ENCODE measurements at places on chromosomes 3 and 15. TPM values are rescaled to one million over a fixed set of nuclear protein-coding genes. Genes with fewer than 3 reads are reported as not detected.

Gene MAP1A
- total RNA-seq, result 8.7 TPM

Gene RTP1
- total RNA-seq, result not detected

Gene RYR3
- not detected for total RNA-seq

Gene PLA2G4D
- total RNA-seq, result not detected

Gene HGD
- 0.96 TPM for total RNA-seq

Gene C3orf80
- 0.15 TPM for total RNA-seq

All from activated CD4-positive, alpha-beta memory T cell treated with anti-CD3 and anti-CD28 coated beads, Interleukin-2, amount 10 ng/mL, durations not matched to agents 7 days and 5 days (primary cell).